ENCODE measurements at places on chromosomes 4 and X.

GRCh38 chrX:119729408-119730201 is 28.8 kb upstream of the SOWAHD start:
- no peak overlapping the region for H3K4me3 ChIP-seq
- H3K36me3 ChIP-seq, result no peaks in the 10 kb centered on the region
- peak; percentile 62 for DNase-seq
- no peak overlapping the region for H3K27ac ChIP-seq

- no peaks in the 10 kb centered on the region for H3K36me3 ChIP-seq
- H3K4me1 ChIP-seq, result no peaks in the 10 kb centered on the region
- DNase-seq, result peak; percentile 2
Measured at GRCh38 chr4:45350438-45350837, 624.1 kb upstream of the GNPDA2 start.

GRCh38 chr4:56317749-56318148 is 69.5 kb downstream of the AASDH start:
- peaks cover 4% of the 10 kb centered on the region for H3K36me3 ChIP-seq
- no peak for DNase-seq
- no peak overlapping the region for H3K27ac ChIP-seq

DNA sequence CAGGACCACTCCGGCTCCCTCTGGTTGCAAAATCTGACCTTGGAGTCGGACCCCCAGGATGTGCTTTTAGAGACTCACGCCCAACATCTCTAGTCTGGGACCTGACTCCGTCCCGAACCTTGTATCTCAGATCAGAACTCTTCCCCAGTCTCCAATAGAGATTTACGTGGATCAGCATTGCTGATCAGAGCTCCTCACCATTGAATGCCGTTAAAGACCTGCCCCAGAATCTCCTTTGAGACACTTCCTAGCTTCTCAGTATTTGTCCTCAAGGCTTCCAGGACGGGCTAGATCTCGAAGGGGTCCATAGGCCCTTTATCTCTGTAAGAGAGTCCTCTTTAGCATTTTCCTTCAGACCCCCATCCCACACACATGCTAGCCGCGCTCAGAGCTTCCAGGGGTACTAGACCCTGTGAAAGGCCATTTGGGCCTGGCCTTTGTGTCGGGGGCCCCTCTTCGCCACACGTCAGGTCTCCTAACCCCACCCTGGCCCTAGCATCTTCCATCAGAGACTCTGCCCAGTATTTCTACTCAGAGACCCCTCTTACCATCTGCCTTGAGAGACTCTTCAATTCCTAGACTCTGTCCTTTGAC is 662 bp downstream of the UBA1 start:
- peaks cover 30% of the 10 kb centered on the region for H3K4me1 ChIP-seq
- peak overlapping the region; percentile 93 for H3K27ac ChIP-seq
- H3K27me3 ChIP-seq, result no peaks in the 10 kb centered on the region

DNA sequence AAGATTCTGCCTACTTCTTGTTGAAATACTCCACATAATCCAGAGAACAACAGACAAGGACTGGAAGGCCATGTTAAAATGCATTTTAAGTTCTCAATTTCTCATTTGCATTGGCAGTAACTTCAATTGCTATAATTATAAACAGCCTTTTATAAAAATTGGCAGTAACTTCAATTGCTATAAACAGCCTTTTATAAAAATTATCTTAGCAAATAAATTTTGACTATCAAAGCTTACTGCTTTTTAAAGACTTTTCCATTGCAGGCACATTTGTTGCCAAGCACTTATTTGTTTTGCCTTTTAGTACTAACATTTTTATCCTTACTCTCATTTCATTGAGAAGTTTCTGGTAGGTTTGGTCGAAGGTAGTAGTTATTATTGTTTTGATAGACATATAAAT is 17.8 kb downstream of the SCFD2 start:
- H3K27me3 ChIP-seq, result no peaks in the 10 kb centered on the region
- no peak overlapping the region for H3K27ac ChIP-seq
- no peak for DNase-seq
- H3K36me3 ChIP-seq, result peaks cover 3% of the 10 kb centered on the region
- no peaks in the 10 kb centered on the region for H3K4me1 ChIP-seq
- H3K4me3 ChIP-seq, result no peak overlapping the region

GRCh38 chrX:50726296-50726695 is 87.7 kb downstream of the SHROOM4 start:
- H3K4me1 ChIP-seq, result no peaks in the 10 kb centered on the region
- H3K4me3 ChIP-seq, result no peak overlapping the region
- H3K27me3 ChIP-seq, result no peaks in the 10 kb centered on the region
- DNase-seq, result no peak

DNA sequence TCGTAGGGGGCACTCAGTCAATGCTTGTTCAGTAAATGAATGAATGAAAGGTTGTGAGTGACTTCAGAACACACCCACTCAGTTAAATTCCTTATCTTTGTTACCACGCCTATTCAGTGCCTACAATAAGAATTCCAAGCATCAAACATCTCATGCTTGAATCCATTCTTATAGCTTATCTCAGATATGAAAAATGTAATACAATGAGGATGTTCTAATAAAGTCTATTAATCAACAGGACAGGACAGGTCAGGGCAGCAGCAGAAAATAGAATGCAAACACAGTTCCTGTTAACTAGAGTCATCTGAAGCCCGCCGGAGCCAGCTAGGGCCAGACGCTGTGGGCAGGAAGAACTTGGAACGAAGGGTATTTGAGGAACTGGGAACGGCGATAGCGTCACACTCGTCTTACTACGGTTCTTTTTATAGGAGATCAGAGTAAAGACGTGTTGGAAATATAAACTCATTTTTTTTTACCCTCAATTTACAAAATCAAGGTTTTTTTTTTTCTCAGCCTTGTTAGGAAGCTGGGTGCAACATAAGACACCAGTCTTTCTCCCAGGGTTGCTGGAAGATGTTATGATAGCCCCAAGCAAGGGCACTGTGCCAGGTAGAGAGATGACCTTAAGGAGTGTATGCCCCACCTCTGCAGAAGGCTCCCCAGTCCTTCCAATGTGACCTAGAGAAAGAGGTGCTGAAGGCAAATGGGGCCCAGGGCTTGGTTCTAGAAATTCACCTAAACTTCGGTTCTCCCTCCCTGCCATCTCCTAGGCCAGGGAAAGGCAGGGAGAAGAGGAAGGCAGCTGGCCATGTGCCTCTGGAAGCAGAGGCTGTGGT is 48.3 kb downstream of the SEL1L3 start:
- no peak overlapping the region for H3K27ac ChIP-seq
- H3K27me3 ChIP-seq, result no peaks in the 10 kb centered on the region

DNA sequence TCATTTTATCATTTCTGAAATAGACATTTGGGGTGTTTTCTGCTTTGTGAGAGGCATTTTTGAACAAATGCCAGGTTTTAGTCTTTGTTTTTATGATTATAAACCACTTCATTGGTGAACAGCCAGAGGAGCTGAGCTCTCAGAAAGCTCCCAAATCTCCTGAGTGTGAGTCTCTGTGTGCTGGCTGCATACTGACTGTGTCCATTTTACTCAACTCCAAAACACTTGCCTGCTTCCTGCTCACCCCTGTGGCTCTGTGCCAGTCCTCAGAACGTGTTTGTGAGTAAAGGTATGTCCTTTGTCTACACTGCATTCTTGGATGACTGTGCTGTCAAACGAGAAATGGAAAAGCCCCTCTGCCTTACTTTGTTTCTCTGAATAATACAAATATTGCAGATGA is 5.4 kb upstream of the LRAT start:
- H3K4me3 ChIP-seq, result no peak overlapping the region
- H3K4me1 ChIP-seq, result peaks cover 15% of the 10 kb centered on the region
- no peak overlapping the region for H3K27ac ChIP-seq

DNA sequence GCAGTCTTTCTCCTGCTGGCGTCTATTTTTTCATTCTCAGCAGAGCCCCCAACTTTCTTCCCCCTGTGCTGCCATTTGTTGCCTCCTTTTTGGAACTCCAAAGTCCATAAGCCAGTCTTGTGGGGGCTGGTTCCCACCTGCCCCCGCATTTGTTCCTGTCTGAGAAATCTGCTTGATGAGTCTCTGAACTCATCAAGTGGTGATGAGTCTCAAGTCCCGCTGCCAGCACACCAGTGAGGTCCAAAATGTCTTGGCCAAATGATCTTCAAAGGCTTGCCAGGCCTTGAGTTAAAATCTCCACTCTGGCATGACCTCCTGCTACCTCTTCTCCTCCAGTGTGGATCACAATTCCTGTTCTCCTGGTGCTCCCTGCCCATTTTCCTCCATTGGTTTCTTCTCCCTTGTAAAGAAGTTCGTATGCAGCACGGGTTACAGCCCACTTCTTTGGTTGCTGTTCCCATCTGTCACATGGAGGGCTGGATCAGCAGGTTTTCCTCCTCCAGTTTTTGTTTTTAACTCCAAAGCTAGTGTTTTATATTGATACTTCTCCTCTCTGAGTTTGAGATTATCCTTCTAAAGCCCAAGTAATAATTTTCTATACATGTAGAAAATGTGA is 72.7 kb upstream of the LIMCH1 start:
- H3K27me3 ChIP-seq, result no peaks in the 10 kb centered on the region
- no peaks in the 10 kb centered on the region for H3K36me3 ChIP-seq
- no peaks in the 10 kb centered on the region for H3K4me1 ChIP-seq
- H3K4me3 ChIP-seq, result no peak overlapping the region

DNA sequence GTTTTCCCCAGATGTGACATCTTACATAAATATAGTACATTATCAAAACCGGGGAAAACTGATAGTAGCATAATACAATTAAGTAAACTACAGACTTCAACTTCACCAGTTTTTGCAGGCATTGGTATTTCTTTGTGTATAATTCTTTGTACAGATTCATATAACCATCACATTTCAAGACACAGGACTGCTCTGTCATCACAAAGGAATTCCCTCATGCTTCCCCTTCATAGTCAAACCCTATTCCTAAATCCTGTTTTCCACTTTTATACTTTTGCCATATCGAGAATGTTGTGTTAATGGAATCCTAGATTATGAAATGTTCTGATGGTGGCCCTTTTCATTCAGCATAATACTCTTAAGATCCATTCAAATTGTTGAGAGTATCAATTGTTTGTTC is 36.0 kb downstream of the STIM2 start:
- H3K36me3 ChIP-seq, result no peaks in the 10 kb centered on the region
- H3K4me1 ChIP-seq, result no peaks in the 10 kb centered on the region
- DNase-seq, result no peak
- no peaks in the 10 kb centered on the region for H3K27me3 ChIP-seq

- no peak overlapping the region for H3K27ac ChIP-seq
- no peaks in the 10 kb centered on the region for H3K27me3 ChIP-seq
- no peaks in the 10 kb centered on the region for H3K36me3 ChIP-seq
- no peak overlapping the region for H3K4me3 ChIP-seq
Measured at GRCh38 chrX:68735266-68735665, 87.8 kb downstream of the STARD8 start.

- H3K36me3 ChIP-seq, result no peaks in the 10 kb centered on the region
- no peaks in the 10 kb centered on the region for H3K4me1 ChIP-seq
- no peaks in the 10 kb centered on the region for H3K27me3 ChIP-seq
- DNase-seq, result no peak
- no peak overlapping the region for H3K27ac ChIP-seq
Measured at GRCh38 chr4:11341337-11342043, 87.2 kb downstream of the HS3ST1 start.

- DNase-seq, result no peak
- no peaks in the 10 kb centered on the region for H3K27me3 ChIP-seq
- H3K4me1 ChIP-seq, result no peaks in the 10 kb centered on the region
- no peak overlapping the region for H3K4me3 ChIP-seq
- H3K36me3 ChIP-seq, result no peaks in the 10 kb centered on the region
Measured at GRCh38 chr4:187016101-187016500, 292.4 kb upstream of the FAT1 start.

DNA sequence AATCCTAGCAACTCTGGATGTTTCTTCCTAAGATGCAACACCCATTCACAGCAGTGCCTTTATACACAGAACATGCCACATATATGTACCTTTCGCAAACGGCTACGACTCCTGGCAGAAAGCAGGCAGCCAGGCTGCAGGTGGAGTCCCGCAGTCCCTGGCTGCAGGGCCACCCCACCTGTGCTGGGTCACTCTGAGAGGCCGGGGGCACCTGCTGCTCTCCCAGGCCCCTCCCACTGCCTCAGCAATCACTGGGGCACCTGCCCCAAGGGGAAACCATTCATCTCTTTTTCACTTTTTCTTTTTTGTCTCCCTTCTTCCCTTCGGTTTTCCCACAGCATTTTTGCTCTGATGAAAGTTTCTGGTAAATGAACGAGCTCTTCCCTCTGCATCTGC is 28.0 kb downstream of the RNF212 start:
- no peak overlapping the region for H3K4me3 ChIP-seq
- H3K27ac ChIP-seq, result no peak overlapping the region
- no peaks in the 10 kb centered on the region for H3K36me3 ChIP-seq
- H3K4me1 ChIP-seq, result no peaks in the 10 kb centered on the region

GRCh38 chr4:24935856-24936255 is 23.0 kb upstream of the CCDC149 start:
- H3K36me3 ChIP-seq, result no peaks in the 10 kb centered on the region
- H3K4me3 ChIP-seq, result no peak overlapping the region
- H3K27me3 ChIP-seq, result no peaks in the 10 kb centered on the region
- H3K27ac ChIP-seq, result no peak overlapping the region

- no peaks in the 10 kb centered on the region for H3K36me3 ChIP-seq
- no peak overlapping the region for H3K4me3 ChIP-seq
- no peaks in the 10 kb centered on the region for H3K4me1 ChIP-seq
- no peaks in the 10 kb centered on the region for H3K27me3 ChIP-seq
Measured at GRCh38 chrX:45479835-45480422, 279.3 kb upstream of the DIPK2B start.

DNA sequence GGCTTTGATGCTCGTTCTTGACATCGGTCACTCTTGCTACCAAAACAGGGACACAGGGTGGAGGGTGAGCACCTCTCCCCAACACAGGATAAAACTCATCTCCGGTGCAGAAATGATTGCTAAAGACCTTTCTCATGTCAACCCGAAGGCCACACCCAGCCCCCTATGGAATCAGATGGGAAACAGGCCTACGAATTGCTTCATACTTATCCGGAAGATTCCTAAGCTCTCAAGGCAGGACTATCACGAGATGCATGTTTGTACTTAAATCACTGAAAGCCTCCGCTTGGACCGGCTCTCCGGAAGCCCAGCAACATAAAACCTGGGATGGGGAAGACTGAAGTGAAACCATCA is 74.9 kb downstream of the MTMR1 start:
- peaks cover 44% of the 10 kb centered on the region for H3K36me3 ChIP-seq
- no peaks in the 10 kb centered on the region for H3K27me3 ChIP-seq
- no peak for DNase-seq
- no peak overlapping the region for H3K27ac ChIP-seq
- H3K4me3 ChIP-seq, result no peak overlapping the region
- H3K4me1 ChIP-seq, result no peaks in the 10 kb centered on the region
